ENCODE measurements at places on chromosomes 1 and 21. TPM values are rescaled to one million over a fixed set of nuclear protein-coding genes. Genes with fewer than 3 reads are reported as not detected.

Gene PRPF38A
- total RNA-seq: 19.5 TPM

Gene MTARC1
- total RNA-seq: 9.4 TPM

DNA sequence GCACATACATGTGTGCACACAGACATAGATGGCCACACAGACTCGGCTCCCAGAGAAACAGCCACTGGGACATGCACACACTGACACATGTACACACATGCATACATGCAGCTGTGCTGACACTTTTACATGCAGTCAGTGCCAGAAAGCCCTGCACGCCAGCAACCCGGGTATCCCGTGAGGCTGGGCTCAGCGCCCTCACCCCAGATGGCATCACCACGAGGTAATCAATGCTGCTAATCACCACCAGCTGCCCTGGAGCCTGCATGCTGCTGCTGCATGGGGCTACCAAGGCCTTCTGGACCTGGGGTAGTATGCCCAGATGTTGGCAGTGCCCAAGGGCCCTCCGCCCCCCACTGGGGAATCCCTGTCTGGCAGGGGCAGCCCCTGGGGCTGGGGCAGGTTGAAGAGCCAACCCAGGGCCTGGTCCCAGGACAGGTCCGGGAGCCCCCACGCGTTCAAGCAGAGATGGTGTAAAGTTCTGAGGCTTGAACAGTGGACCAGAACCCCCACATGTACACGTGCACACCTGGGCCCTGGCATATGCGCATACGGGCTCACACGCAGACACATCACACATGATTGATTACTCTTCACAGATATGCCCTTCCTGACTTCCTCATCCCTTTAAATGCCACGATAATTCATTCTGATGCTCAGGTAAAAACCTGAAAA is 2.7 kb upstream of the COL16A1 start:
- no peak for DNase-seq

GRCh38 chr1:178935610-178936009 is 64.7 kb upstream of the ANGPTL1 start:
- DNase-seq: no peak

- no peak for DNase-seq
Measured at GRCh38 chr1:78491451-78492071, 787 bp downstream of the PTGFR start.

DNA sequence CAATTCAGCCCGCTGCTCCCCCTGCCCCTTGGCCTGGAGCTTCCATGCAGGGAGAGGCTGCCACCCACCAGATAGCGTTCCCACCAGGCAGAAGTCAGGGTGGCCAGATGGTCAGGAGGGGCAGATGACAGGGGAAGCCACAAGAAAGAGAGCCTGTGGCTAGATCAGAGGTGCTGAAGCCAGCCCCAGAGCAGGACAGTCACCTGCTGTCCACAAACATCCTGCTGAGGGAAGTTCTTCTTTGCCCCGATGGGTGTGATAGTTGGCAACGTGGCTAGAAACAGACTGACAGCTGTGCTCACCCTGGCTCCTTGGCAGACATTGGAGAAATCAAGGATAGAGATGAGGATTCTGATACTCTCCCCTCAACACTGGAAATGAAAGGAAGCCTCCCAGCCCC is 27.2 kb upstream of the SRP9 start:
- DNase-seq: no peak
